Activated naive CD4-positive, alpha-beta T cell treated with anti-CD3 and anti-CD28 coated beads for 36 hours (primary cell): ENCODE measurements at places on chromosomes 13 and 19. TPM values are rescaled to one million over a fixed set of nuclear protein-coding genes. Genes with fewer than 3 reads are reported as not detected.

TTYH1 gene
- total RNA-seq = not detected

CIC gene
- total RNA-seq = 61.5 TPM

SERP2 gene
- 0.38 TPM for total RNA-seq

C19orf25 gene
- 20.8 TPM for total RNA-seq

APOE gene
- total RNA-seq = 1.1 TPM

OSCAR gene
- 0.36 TPM for total RNA-seq

RNF113B gene
- not detected for total RNA-seq

TTC9B gene
- total RNA-seq = not detected

GRCh38 chr19:49879243-49879963 lies 1.9 kb downstream of the TBC1D17 start:
- no peak for DNase-seq
- H3K27me3 ChIP-seq = no peaks in the 10 kb centered on the region
- H3K4me1 ChIP-seq = peaks cover 25% of the 10 kb centered on the region
- peaks cover 23% of the 10 kb centered on the region for H3K36me3 ChIP-seq

GRCh38 chr19:46480415-46480814 lies 9.1 kb upstream of the PNMA8A start:
- H3K4me3 ChIP-seq = no peak overlapping the region
- H3K4me1 ChIP-seq = peaks cover 2% of the 10 kb centered on the region
- peaks cover 16% of the 10 kb centered on the region for H3K27me3 ChIP-seq
- H3K27ac ChIP-seq = no peak overlapping the region

GRCh38 chr19:35299523-35300338 lies 7.8 kb downstream of the MAG start:
- no peak overlapping the region for H3K27ac ChIP-seq
- no peaks in the 10 kb centered on the region for H3K36me3 ChIP-seq
- no peaks in the 10 kb centered on the region for H3K27me3 ChIP-seq
- no peak overlapping the region for H3K4me3 ChIP-seq
- peaks cover 8% of the 10 kb centered on the region for H3K4me1 ChIP-seq
- no peak for DNase-seq

GRCh38 chr19:2338751-2339643 lies 10.5 kb downstream of the SPPL2B start:
- H3K4me3 ChIP-seq = no peak overlapping the region
- H3K27me3 ChIP-seq = no peaks in the 10 kb centered on the region
- peaks cover 8% of the 10 kb centered on the region for H3K36me3 ChIP-seq
- DNase-seq = no peak

DNA sequence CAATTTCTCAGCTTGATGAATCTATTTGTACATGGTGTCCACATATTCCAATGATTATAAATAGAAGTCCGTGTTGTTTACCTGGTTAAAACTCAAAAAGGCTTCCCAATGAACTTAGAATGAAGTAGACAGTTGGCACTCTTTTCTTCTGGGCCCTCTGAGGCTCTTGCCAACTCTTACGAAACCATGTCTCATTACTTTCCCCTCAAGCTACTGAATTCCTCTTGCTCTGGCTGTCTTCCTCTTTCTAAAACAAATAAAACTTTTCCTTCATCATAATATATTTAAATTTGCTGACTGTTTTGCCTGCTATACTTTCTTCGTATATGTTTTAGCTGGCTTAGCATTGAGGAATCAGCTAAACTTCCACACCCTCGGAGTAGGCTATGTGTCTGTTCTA lies 139.7 kb downstream of the SLITRK6 start:
- no peaks in the 10 kb centered on the region for H3K27me3 ChIP-seq
- H3K36me3 ChIP-seq = no peaks in the 10 kb centered on the region
- no peak overlapping the region for H3K4me3 ChIP-seq
- H3K4me1 ChIP-seq = no peaks in the 10 kb centered on the region
- no peak overlapping the region for H3K27ac ChIP-seq

DNA sequence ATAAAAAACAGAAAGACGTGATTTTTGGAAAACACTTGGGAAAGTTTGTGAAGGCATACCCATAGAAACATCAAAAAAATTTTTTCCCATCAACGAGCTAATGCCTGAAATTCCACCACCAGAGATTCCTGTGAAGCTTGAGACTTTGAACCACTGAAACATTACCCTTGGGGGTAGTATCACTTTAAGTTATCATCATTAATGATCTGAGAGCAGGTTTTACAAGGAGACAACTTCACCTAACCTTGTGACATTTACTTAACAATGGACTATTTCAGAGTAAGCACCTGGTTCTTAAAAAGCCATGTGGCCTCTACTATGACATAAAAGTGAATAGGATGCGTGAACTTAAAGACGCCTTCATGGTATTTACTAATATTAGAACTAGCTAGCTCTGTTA lies 51.9 kb downstream of the DOCK9 start:
- no peak overlapping the region for H3K27ac ChIP-seq
- no peaks in the 10 kb centered on the region for H3K27me3 ChIP-seq
- no peak overlapping the region for H3K4me3 ChIP-seq
- peaks cover 19% of the 10 kb centered on the region for H3K4me1 ChIP-seq
- peaks cover 17% of the 10 kb centered on the region for H3K36me3 ChIP-seq

DNA sequence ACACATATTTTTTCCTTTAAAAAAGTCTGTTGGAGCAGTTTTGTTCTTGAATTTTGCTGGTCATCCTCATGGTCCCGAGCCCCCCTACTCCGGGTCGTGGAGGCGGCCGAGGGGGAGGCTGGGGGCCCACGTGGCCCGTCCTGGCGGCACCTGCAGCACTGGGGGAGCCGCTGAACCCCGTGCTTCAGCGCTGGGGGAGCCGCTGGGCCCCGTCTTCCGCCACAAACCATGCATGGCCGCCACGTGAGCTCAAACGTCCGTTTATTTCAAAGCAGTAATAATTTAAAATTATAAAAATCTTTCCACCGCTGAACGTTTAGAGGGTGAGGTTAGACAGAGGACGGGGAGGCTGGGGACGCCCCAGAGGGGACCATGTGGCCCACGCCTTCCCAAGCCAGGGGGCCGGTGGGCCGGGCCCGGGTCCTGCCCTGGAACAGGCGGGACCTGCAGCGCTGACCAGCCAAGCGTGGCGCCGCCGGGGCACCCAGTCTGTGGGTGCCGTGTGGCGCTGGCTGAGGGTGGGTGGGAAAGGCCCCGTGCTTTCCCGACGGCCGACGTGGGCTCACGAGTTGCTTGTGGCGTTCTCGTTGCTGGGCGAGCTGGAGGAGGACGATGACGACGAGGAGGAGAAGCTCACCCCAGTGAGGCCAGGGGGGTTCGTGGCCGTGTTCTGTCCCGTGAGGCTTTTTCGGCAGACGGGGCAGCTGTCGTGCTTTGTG lies 8.0 kb downstream of the FGF22 start:
- DNase-seq = no peak
- no peaks in the 10 kb centered on the region for H3K4me1 ChIP-seq
- no peaks in the 10 kb centered on the region for H3K27me3 ChIP-seq
- H3K27ac ChIP-seq = no peak overlapping the region
- H3K36me3 ChIP-seq = peaks cover 15% of the 10 kb centered on the region
